NCI-H2081 treated with DMSO at 0.1 percent for 48 hours (cell line): ENCODE measurements at places on chromosomes 3 and 15.

- DNase-seq = no peak
These were observed 136.6 kb downstream of the OPA1 start for GRCh38 chr3:193729601-193730000.

DNA sequence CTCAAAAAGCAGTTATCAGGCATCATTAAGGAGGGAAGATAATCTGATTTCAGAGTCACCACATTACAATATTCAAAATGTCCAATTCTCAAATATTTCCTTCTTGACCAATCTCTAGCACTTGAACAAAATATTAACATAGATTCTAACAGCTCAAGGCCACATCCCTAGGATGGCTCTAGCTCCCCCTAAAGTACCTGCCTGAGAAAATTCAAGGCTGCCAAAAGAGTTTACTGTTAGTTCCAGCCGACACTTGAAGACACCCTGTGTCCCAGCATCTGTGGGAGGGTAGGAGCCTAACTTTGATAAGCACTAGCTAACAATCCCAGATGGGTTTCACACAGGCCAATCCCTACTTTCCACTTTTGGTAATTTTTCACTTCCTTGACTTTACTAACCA is 10.4 kb downstream of the NSMCE3 start:
- DNase-seq = no peak

- no peak for DNase-seq
These were observed 342.1 kb upstream of the LRRC3B start for GRCh38 chr3:26280517-26280916.

GRCh38 chr3:102233881-102234280 is 200.9 kb upstream of the ZPLD1 start:
- no peak for DNase-seq

- DNase-seq = peak; percentile 31
These were observed 2.5 kb downstream of the PFN2 start for GRCh38 chr3:149968216-149968615.

DNA sequence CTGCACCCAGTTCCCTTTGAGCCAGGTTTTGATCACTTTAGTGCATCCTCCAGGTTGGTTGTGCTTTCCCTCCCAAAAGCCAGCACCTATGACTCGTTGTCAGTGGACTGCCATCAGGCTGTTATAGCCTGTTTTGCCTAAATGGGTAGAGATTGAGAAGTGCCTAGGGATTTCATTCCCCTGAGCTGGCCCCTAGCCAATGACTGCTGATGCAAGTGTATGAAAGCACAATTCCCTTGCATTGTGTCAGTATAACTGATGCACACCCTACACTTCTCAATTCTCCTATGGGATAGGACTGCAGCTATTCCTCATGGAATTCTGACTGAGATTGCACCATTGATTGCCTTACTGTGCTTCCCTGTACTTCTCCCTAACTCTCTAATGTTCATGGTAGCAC is 102.1 kb upstream of the ARPP21 start:
- DNase-seq = no peak

GRCh38 chr15:41573396-41573795 is 14.4 kb downstream of the TYRO3 start:
- DNase-seq = no peak

DNA sequence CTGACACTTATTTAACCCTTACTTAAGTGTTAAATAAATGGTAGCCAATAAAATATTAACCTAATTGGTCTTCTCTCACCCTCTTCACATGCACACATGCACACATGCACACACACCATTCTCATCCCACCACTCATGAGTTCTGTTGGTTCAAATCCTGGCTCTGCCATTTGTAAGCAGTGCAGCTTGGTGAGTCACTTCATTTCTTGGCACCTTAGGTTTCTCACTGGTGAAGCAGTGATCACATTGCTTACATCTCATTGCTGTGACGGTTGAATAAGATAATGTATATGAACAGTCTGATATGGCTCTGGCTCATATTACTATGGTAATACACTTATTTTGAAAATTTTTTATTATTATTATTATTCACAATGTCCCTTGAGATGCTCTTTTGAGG is 33.8 kb downstream of the RIOX2 start:
- no peak for DNase-seq

GRCh38 chr3:109050591-109051167 is 67.3 kb downstream of the MORC1 start:
- no peak for DNase-seq
